ENCODE measurements at places on chromosomes 11 and 22.

GRCh38 chr22:41862530-41863266, 29.8 kb downstream of the SREBF2 start:
- no peak for DNase-seq

GRCh38 chr11:65917434-65918210, 1.2 kb downstream of the C11orf68 start:
- no peak for DNase-seq

GRCh38 chr11:118003456-118003855, 17.3 kb downstream of the IL10RA start:
- DNase-seq = no peak

DNA sequence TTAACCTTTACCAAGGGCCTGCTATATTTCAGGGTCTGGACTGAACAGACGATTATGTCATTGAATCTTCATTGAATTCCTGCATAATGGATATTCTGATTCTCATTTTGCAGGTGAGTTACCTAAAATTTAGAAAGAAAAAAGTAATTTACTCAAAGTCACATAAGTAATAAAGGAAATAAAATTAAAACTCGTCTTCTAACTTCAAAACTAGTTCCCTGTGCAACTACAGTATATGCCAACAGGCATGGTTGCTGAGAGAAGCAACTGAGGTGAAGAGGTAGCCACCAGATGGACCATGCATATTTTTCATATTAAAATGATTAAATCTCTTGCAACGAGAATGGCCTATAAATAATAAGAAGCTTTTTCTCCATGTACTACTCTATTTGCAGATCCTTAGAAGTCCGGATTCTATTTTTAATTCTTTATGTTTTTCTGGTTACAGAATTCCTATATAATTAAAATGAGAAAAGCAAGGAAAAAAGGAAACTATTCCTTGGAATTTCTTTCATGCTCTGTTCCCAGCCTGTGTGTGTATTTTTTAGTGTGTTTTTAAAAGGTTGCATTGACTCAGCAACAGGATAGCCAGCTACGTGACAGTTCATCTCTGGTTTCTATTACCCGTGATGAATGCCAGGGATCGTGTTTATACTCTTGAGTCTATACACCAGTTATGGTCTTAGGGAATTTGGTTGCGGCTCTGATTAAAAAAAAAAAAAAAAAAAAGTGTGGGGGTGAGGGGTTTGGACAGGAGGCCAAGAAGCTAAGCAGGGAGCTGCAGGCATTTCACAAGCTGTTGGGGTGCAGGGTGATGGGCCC, 186.8 kb downstream of the ETS1 start:
- DNase-seq = no peak

- DNase-seq = no peak
Measured at GRCh38 chr11:30106222-30107181, 89.7 kb upstream of the KCNA4 start.

- DNase-seq = no peak
Measured at GRCh38 chr22:21663738-21664137, 2.1 kb upstream of the PPIL2 start.

DNA sequence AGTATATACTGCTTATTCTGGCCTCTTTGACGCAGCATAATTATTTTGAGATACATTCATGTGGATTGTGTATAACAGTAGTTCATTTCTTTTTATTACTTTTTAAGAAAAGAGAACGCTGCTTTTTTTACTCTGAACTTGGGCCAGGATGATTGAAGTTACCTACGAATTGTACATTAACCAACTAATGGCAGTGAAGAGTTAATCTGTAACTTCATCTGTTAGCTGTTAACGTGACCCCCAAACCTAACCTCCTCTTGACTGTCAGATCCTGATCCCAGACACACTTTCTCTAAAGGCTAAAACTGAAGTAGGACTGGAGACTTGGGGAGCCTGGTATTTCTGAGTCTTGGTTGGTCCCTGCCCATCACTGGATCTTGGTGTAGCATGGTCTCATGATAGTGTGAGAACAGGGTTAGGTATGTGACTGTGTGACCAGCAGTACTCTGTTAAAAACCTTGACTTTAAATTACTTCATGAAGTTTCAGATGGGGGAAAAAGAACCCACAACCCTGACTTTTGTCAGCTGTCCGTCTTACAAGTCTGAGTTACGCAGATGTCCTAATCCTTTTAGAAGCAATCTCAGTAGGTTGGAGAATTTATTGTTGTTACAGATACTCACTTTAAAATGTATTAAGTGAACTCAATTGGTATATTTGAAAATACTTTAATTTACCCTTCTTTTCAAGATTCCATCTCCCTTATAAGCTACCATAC, 39.4 kb downstream of the C22orf31 start:
- DNase-seq = no peak

GRCh38 chr22:43921370-43921769, 2.2 kb upstream of the PNPLA3 start:
- DNase-seq = no peak

DNA sequence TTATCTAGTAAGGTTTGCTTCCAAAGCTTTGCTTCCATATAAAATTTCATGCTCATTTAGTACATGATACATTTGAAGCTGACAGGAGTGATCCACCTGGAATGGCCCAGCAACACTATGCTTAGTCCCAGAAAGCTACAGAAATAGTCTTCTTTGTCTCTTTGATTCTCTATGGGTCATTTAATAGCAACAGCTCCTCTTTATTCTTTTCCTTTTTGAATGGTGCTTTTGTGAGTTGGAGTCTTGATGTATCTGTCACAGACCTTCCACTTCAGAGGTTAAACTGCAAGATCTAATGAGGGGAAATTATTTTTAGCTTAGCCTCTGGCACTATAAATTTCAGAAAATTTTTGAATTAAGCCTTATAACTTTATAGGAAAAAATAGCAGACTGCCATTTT, 509.5 kb downstream of the KCNA4 start:
- DNase-seq = no peak

DNA sequence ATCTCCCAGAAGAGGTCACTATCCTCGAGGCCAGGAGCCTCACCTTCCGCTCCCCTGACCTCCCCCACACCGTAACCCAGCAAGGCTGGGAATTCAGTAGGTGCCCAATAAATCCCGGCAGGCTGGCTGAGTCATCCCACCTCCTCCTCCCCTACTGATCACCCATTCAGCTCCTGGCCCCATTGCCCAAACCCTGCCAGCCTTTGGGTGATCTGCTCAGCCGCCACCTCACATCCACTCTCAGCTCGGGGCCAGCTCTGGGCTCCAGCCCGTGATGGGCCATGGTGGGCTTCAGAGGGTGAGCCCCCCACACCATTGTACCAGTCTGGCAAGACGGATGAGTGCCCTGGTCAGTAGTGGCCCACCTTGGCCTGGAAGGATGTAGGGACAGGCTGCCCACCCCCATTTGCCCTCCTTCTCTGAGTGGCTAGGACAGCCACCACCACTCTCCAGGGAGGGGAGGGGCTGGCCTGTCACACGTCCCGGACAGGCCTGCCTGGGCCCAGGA, 8.2 kb downstream of the TRPM5 start:
- DNase-seq = no peak

GRCh38 chr11:111454561-111455192, 57.5 kb downstream of the BTG4 start:
- DNase-seq = peak; percentile 76

GRCh38 chr11:59754859-59755700, at the start of gene STX3:
Gene STX3, plus strand, starts transcription at chr11:59755376. Its CDS starts 230 bp downstream, at chr11:59755606.
- DNase-seq = peak; percentile 76
